Activated naive CD8-positive, alpha-beta T cell treated with anti-CD3 and anti-CD28 coated beads for 36 hours (primary cell): ENCODE measurements at places on chromosomes 7 and 10. TPM values are rescaled to one million over a fixed set of nuclear protein-coding genes. Genes with fewer than 3 reads are reported as not detected.

The SEMA3E gene
- not detected for total RNA-seq

The DDC gene
- 1.1 TPM for total RNA-seq

GRCh38 chr7:70632400-70632799 lies 499.5 kb upstream of the GALNT17 start:
- DNase-seq, result no peak

GRCh38 chr10:122307669-122308416 lies 36.7 kb downstream of the BTBD16 start:
- no peak for DNase-seq

GRCh38 chr10:123521556-123521955 lies 144.6 kb upstream of the GPR26 start:
- no peak for DNase-seq

DNA sequence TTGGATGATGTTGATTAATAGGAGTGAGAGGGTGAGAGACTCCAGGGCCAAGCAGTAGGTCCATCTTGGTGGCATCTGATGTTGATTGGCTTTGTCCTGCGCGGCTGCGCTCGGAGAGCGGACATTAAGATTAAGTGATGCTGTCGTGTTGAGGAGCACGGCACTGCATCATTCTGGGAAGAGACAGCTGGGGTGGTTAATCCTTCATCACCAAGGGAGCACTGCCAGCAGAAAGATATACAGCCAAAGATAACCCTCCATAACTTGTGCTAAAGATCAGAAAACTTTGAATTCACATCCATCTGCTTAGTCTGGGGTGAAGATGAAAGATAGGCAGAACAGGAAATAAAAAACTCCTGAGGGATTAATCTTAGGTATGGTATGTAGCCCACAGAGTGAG lies 208.3 kb downstream of the LRMDA start:
- DNase-seq, result no peak

DNA sequence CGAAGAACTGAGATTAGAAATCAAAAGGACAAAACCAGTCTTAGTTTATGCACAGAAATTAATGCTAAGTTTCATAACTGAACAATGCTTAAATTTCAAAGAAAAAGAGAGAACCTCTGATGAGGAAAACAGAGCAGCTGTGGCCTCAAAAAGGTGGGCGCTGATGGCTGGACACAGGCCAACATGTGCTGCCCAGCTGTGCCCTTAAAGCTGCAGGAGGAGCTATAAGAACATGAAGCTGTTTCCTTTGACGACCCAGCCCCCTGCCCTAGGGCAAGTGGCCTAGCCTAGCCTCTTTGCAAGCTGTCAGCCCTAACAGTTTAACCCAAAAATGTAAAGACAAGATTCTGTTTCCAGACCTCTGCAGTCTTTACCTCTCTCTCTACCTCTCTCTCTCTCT lies 107.7 kb downstream of the GRID1 start:
- no peak for DNase-seq

GRCh38 chr10:99357691-99358090 lies 28.5 kb downstream of the CNNM1 start:
- DNase-seq, result no peak

GRCh38 chr7:99844328-99844727 lies 16.5 kb downstream of the CYP3A43 start:
- no peak for DNase-seq

- DNase-seq, result no peak
Observed at GRCh38 chr7:47726047-47726726, 144.3 kb upstream of the TNS3 start.

DNA sequence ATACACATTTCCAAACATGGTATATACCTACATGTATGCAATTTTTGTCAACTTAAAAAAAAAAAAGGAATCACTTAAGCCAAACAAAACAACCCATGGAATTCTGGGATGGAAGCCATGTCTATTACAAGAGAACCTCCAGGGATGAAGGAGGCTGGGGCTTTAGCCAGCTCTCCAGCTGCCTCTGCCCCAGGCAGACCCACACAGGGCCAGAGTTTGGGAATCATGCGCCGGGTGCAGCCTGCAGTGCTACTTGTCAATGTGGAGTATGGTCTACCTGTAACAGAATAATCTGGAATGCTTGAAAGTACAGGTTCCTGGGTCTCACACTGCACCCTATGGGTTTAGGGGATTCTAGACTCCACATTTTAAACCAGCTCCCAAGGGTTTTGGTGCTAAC lies 10.8 kb downstream of the ATP6V0E2 start:
- no peak for DNase-seq

- DNase-seq, result no peak
Observed at GRCh38 chr7:70779321-70779720, 352.6 kb upstream of the GALNT17 start.

GRCh38 chr7:139431459-139431858 lies 52.0 kb downstream of the KLRG2 start:
- no peak for DNase-seq

GRCh38 chr7:47332213-47332612 lies 249.7 kb downstream of the TNS3 start:
- no peak for DNase-seq

DNA sequence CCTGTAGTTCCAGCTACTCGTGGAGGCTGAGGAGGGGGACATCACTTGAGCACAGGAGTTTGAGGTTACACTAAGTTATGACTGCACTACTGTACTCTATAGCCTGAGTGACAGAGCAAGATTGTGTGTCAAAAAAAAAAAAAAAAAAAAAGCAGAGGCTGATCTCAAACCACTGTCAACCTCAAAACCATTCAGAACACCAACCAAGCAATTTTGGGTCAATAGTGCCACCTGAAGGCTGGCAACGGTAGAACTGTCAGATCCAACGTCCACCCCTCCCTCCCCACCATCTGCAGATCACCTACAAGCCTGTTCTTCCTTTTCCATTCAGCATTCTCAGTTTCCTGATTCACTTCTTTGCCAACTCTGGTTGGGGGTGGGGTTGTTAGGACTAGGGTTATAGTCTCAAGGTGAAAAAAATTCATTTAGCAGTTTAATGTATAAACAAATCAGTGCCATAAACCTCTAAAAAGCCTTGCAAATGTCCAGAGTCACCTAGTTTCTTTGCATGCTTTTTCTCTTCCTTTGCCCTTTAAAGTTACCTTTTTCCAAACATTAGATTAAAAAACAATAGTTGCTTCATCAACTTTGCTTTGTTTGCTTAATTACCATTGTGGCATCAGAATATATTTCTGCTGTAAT lies 2.6 kb downstream of the MRPS33 start:
- peak; percentile 67 for DNase-seq
